ENCODE measurements at places on chromosomes 1 and 21.

GRCh38 chr1:180169640-180170195 lies 15.0 kb downstream of the QSOX1 start:
- DNase-seq, result no peak

GRCh38 chr21:14862794-14863720 lies 201.7 kb downstream of the NRIP1 start:
- DNase-seq, result no peak

GRCh38 chr1:29638281-29638680 lies 402.0 kb downstream of the PTPRU start:
- DNase-seq, result no peak

DNA sequence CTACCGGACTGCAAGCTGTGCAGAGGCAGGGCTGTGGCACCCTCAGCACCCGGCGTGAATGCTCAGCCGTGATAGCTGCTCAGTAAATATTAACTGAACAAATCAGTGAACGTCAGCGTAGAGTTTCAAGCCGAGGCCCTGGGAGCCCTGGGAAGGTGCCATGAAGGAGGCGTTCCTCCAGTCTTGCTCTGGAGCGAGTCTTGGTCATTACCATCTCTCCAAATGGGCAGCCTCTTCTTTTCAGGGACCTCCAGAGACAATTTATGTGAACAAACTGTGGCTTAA lies 449.2 kb downstream of the CAMTA1 start:
- no peak for DNase-seq

DNA sequence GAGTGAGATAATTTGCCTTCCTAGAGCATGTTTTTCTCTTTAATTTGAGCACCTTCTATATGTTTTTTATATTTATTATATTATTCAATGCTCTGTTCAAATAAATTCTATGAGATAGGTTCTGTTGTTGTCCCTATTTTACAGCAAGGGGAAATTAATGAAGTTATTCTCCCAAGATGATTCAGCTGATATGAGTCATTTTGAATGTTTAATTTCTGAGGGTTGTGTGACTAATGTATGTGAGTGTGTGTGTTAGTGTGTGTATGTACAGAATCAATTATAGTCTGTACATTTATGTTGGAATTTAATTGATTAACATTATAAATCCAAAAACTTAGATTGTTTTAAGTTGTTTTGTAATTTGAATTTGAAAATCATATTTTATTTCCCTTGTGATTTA lies 1536.7 kb upstream of the B3GALT2 start:
- no peak for DNase-seq

GRCh38 chr21:36965720-36966065 lies 776 bp downstream of the HLCS start:
- no peak for DNase-seq

- DNase-seq, result no peak
Measured at GRCh38 chr1:218874313-218874712, 299.4 kb upstream of the LYPLAL1 start.

DNA sequence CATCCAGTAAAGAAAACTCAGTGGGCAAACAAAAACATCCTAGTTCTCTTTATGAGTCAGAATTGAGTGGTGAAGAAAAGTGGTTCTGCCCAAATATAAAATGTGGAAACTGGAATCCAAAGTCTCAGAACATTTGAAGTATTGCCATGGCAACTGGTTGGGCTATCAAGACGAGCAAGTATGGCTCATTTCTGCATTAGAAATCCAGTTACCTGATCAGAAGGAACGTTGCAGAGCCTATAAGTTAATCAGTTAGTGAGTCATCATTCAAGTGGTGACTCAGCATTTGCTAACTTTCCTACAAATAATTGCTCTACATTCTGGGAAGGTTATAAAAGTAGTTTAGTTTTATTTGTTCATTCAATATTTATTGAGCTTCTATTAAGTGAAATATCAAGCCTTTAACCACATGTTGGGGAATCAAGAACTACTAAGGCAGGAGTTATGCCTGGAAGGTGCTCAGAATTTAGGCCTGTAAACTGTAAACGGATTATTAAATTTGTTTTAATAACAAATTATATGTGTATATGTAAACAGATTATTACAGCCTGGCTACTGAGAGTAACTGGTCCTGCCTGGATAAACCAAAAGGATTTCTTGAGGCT lies 104.3 kb downstream of the PAPPA2 start:
- DNase-seq, result no peak

DNA sequence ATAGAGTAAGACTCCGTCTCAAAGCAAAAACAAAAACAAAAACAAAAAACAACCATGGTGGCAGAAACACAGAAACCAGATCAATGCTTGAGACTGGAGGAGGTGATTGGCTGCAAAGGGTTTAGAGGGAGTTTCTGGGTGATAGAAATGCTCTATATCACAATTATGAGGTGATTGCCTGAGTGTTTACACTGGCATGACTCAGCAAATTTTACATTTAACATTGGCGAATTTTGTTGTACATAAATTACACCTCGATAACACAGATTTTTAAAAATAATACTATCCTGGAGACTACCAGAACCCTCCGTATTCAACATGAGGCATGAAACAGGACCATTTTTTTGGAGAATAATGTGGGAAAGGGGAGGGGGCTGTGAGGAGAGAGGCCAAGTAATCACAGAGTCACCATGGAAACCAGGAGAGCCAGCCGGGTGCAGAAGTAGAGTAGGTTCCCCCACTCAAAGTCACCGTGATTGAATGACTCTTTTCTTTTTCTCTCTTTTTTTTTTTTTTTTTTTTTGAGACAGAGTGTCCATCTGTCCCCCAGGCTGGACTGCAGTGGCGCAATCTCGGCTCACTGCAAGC lies 24.3 kb downstream of the HEYL start:
- DNase-seq, result no peak

DNA sequence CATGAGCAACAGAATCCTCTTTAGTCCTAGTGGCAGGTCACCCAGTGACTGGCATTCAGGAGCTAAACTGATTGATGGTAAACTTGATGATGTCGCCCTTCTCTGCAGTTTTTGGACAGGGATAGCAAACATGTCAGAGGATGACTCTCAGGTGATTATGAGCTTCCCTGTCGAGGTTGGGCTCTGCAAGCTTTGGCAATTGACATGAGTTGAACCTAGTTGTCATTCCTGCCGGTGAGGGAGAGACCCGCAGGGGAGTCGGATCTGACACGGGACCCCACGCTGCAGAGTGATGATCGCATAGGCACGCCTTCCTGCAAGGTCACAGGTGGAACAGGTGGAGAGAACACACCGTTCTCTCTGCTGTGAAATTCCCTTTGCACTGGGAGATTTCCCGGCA lies 438.0 kb upstream of the VAMP3 start:
- DNase-seq, result no peak

DNA sequence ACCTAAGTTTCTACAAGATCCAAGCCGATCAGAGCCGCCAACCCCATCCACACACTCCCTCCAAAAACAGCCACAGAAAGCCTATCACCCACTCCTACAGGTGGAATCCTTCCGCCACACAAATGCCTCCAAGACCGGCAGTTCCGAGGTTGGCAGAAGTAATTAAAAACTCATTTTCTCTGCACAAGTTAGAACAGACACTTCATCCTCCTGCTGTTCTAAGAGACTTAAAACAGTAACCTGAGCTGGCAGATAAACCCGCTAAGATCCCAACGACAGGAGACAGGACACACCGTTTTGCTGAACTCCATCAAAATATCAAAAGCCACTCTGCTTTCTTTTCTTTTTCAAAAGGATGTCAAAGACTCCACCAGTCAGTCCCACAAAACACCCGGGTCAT lies 2.8 kb downstream of the SSBP3 start:
- DNase-seq, result no peak

GRCh38 chr1:231248778-231249177 lies 7.8 kb downstream of the GNPAT start:
- no peak for DNase-seq
